SHP77 (cell line): ENCODE measurements at places on chromosomes 6 and 20.

DNA sequence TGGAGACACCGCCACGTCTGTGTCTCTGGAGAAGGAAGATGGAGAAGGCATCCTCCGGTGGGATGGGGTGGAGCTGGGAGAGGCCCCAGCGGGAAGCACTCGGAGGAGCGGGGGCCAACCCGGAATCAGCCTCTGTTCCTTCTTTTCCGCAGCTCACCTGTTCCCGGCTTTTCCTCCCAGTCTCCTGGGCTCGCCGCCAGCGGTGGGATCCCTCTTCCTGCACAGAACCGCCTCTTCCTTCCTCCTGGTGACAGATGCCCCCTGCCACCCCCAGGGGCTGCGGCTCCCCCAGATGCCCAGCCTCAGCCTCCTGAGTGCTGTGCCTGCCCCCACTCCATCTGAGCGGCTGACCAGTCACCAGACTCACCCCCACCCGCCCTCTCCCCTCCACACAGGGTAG is 23.3 kb downstream of the RAMACL start:
- no peak for DNase-seq

DNA sequence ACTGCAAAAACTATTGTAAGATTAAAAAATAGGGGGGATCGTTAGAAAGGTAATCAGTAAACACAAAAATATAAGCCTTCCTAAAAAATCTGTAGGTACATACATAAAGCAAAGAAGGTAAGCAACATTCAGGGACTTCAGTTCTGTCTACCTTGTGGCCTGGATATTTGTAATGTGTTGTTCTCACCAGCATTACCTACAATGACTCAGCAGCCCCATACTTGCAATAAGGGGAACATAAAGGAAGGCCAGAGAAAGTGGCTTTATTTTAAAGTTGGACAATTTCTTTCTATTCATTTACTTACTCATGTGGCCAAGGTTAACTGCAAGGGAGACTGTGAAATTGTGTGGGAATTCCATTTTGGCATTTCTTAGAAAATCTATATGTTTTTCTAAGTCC is 277.2 kb upstream of the PREP start:
- DNase-seq, result no peak

- DNase-seq, result no peak
Measured at GRCh38 chr20:51412951-51413481, 129.5 kb downstream of the NFATC2 start.

GRCh38 chr20:50993876-50994275 is 29.0 kb downstream of the KCNG1 start:
- DNase-seq, result no peak

DNA sequence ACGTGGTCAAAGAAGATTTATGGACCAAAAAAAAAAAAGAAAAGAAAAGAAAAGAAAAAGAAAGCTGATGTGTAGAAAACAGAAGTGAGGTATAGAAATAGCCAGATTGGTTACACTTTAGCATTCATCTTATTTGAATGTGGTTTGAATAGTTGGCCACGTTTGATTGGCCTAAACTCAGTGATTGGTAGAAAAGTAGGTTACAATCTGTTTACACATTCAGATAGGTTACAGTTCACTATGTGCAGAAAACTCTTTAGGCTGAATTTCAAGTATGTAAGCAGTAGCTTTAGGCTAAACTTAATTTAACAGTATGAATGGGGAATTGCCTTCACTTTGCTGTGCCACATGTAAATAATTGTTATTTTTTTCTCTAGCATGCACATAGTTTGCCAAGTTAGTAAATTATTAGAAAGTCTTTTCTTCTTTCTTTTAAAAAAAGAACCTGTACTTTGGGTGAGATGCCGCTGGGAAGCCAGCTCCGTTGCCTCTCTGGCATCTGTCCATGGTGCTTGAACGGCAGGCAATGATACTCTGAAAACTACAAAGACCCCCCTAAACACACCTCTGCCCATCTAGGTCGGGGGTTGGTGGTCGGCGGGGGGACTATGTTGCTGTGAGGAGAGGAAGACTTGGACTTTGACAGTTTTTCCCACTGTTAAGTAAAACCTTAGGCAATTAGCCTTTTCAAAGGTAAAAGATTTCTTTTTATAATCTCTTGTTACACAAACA is 173.0 kb downstream of the AIG1 start:
- DNase-seq, result no peak

DNA sequence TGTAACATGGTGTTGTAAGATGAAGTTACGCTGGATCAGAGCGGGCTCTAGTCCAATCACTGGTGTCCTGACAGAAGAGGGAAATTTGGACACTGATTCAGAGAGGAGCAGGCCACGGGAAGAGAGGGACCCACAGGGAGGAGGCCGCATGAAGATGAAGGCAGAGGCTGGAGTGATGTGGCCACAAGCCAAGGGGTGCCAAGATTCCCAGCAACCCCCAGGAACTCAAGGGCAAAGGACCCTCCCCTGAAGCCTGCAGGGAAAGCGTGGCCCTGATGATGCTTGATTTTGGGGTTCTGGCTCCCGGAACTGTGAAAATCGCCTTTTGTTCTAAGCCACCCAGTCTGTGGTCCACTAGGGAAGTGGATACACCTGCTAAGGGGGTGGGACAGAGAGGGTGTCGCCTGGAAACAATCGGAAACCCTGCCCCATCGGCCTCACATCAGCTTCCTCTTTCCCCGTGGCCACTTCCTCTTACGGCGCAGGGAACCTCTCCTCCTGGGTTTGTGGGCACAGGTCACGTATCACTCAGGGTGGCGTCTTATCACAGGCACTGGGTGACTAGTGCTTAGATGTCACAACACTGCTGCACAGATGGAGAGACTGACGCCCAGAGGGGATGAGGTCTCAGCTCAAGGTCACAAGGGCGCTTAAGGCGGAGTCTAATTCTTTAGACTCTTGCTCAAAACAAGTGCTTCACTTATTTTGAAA is 58.0 kb downstream of the SULF2 start:
- DNase-seq, result no peak
